ENCODE measurements at places on chromosomes 2 and 18. TPM values are rescaled to one million over a fixed set of nuclear protein-coding genes. Genes with fewer than 3 reads are reported as not detected.

Gene SULT1C4
- total RNA-seq: 2.7 TPM

Gene MERTK
- 5.0 TPM for total RNA-seq

Gene UGT1A8
- total RNA-seq: not detected

Gene ZEB2
- total RNA-seq: 81.0 TPM
